ENCODE measurements at places on chromosomes 13 and 19.

GRCh38 chr13:107271227-107271626 is 703.3 kb upstream of the ARGLU1 start:
- no peak overlapping the region for H3K4me3 ChIP-seq
- no peaks in the 10 kb centered on the region for H3K27me3 ChIP-seq
- no peak for DNase-seq
- H3K36me3 ChIP-seq, result no peaks in the 10 kb centered on the region
- no peaks in the 10 kb centered on the region for H3K4me1 ChIP-seq

DNA sequence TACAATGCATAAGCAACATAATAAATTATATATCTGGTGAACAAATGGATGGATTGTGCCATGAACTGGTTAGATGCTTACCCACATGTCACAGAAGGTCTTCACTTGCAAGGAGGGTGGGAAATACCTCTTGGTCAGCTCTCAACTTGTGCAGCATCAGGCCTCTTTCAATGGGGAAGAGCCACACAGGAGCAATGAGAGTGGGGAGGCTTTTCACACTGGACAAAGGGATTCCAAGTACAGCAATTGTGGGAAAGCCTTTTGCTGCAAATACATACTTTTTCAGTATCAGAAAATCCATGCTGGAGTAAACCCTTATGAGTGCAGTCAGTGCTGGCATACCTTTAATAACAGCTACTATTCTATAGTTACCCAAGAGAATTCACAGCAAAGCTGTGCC is 11.8 kb upstream of the ZNF543 start:
- no peak overlapping the region for H3K4me3 ChIP-seq
- no peak overlapping the region for H3K27ac ChIP-seq
- H3K27me3 ChIP-seq, result no peaks in the 10 kb centered on the region
- DNase-seq, result no peak

- DNase-seq, result no peak
- H3K4me3 ChIP-seq, result no peak overlapping the region
- no peaks in the 10 kb centered on the region for H3K36me3 ChIP-seq
- no peaks in the 10 kb centered on the region for H3K27me3 ChIP-seq
These were observed 52.4 kb downstream of the TEX29 start for GRCh38 chr13:111372651-111373425.

- DNase-seq, result no peak
- H3K27ac ChIP-seq, result no peak overlapping the region
- no peaks in the 10 kb centered on the region for H3K27me3 ChIP-seq
- peaks cover 17% of the 10 kb centered on the region for H3K4me1 ChIP-seq
- H3K36me3 ChIP-seq, result no peaks in the 10 kb centered on the region
These were observed 8.8 kb downstream of the INAFM1 start for GRCh38 chr19:47283405-47284059.
